ENCODE measurements at places on chromosomes 12 and 14. TPM values are rescaled to one million over a fixed set of nuclear protein-coding genes. Genes with fewer than 3 reads are reported as not detected.

The PFDN5 gene
- 243 TPM for total RNA-seq

The SMIM41 gene
- not detected for total RNA-seq

The VRK1 gene
- 16.7 TPM for total RNA-seq

The SDR9C7 gene
- 2.7 TPM for total RNA-seq

The ERP29 gene
- 90.6 TPM for total RNA-seq

The TEAD4 gene
- 5.9 TPM for total RNA-seq

The C14orf132 gene
- total RNA-seq: 1.4 TPM

The PLBD2 gene
- total RNA-seq: 37.7 TPM

The SLCO1B3 gene
- 0.07 TPM for total RNA-seq

The PLCZ1 gene
- not detected for total RNA-seq

The TMEM30B gene
- total RNA-seq: 14.7 TPM

The FZD10 gene
- total RNA-seq: 7.5 TPM

The SSPN gene
- total RNA-seq: 3.1 TPM

The RAPGEF3 gene
- total RNA-seq: 2.0 TPM

The SPX gene
- total RNA-seq: 0.68 TPM

The GLS2 gene
- total RNA-seq: 7.2 TPM

The KRT77 gene
- not detected for total RNA-seq

The TSPAN11 gene
- 0.07 TPM for total RNA-seq

The KCNK13 gene
- not detected for total RNA-seq

The KRT80 gene
- total RNA-seq: 80.0 TPM

The ACRBP gene
- 0.50 TPM for total RNA-seq

The TMPRSS12 gene
- total RNA-seq: not detected

The PCBP2 gene
- total RNA-seq: 385 TPM

The VASH1 gene
- total RNA-seq: 0.85 TPM

The ACSM4 gene
- not detected for total RNA-seq
